ENCODE measurements at places on chromosomes 16 and 17.

- peak; percentile 89 for DNase-seq
These were observed 10.3 kb upstream of the SAMD14 start for GRCh38 chr17:50139950-50140885.

- DNase-seq, result no peak
These were observed 7.2 kb downstream of the CENPX start for GRCh38 chr17:82015311-82015971.

- DNase-seq, result no peak
These were observed 285.8 kb upstream of the DYNLRB2 start for GRCh38 chr16:80254970-80255369.

DNA sequence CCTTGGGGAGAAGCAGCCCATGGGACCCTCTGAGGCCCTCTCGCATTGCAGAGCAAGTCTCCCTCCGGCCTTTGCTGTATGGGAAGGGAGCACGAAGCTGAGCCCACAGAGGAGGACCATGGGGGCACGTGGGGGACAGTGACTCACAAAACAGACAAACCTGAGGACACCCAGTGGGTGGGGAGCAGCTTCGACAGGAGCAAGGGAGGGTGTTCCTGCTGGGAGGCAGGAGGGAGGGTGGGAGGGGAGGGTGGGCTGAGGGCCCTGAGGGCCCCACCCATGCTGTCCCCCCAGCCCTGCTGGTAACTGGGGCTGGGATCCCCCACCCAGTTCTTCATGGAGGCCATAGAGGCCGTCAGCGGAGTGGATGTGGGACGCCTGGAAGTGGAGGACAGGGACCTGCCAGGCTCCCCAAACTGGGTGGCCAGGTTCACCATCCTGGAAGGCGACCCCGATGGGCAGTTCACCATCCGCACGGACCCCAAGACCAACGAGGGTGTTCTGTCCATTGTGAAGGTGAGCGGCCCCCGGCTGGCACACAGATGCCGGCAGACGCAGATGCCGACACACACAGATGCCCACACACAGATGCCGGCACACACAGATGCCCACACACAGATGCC, 12.5 kb downstream of the SLC22A31 start:
- no peak for DNase-seq

GRCh38 chr17:31404028-31404949, 12.8 kb downstream of the RAB11FIP4 start:
- no peak for DNase-seq

DNA sequence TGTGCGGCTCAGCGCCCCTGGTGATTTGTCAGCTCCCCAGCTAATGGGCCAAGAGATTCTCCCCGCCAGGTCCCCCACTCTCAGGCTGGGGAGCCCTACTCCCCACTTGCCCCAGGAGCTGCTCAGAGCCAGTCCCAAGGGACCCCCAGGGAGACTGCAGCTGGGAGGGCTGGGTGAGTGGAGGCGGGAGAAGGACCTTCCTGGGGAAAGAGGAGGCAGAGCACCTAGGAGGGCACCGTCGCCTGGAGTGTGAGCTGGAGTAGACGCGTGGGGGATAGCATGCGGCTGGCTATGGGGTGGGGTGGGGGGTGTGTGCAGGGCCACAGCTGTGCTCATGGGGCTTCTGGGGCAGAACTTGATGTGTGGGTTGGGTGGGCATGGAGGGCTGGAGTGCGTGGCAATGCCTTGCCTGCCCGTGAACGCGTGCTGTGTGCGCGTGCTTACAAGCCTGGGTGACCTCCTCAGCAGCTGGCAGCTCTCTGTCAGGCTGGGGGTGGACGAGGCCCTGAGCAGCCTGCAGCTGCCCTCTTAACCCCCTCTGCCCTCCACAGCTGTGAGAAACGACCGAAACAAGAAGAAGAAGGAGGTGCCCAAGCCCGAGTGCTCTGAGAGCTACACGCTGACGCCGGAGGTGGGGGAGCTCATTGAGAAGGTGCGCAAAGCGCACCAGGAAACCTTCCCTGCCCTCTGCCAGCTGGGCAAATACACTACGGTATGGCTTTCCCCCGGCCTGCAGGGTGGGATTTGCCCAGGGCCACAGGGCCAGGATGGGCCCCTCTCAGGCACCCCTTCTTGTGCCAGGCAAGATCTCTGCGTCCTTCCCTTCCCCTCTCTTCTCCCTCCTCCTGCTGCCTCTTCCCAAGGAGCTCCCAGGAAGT, 12.9 kb downstream of the GJD3 start:
- DNase-seq, result no peak
